ENCODE measurements at places on chromosomes 4 and X. TPM values are rescaled to one million over a fixed set of nuclear protein-coding genes. Genes with fewer than 3 reads are reported as not detected.

DNA sequence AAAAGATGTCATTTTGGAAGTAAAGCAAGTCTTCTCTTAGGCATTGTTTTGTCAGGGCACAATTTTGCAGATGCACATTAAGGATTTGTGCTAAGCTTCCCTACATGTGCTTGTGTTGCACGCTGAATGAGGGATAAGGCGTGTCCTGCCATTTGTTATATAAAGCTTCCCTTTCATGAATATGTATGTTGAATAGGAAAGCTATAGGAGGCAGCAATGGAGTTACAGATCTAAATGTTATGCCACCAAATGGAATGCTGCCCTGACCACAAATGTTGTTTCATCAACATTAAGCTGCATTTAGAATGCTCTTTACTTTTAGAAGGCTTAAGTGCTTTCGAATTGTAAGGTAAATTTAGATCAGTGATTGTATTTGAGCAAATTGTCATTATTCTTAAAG lies 20.9 kb downstream of the SGMS2 start:
- no peak for DNase-seq
- no peaks in the 10 kb centered on the region for H3K27me3 ChIP-seq
- H3K36me3 ChIP-seq = no peaks in the 10 kb centered on the region
- no peak overlapping the region for H3K27ac ChIP-seq
- H3K4me3 ChIP-seq = no peak overlapping the region

GRCh38 chrX:7987160-7988012 lies 60.2 kb upstream of the PNPLA4 start:
- H3K4me1 ChIP-seq = peaks cover 16% of the 10 kb centered on the region
- no peak overlapping the region for H3K4me3 ChIP-seq
- H3K36me3 ChIP-seq = no peaks in the 10 kb centered on the region
- no peak overlapping the region for H3K27ac ChIP-seq
- H3K27me3 ChIP-seq = no peaks in the 10 kb centered on the region

- H3K4me1 ChIP-seq = peaks cover 46% of the 10 kb centered on the region
- no peak for DNase-seq
- no peaks in the 10 kb centered on the region for H3K27me3 ChIP-seq
- H3K36me3 ChIP-seq = no peaks in the 10 kb centered on the region
- H3K4me3 ChIP-seq = no peak overlapping the region
Observed at GRCh38 chr4:80136270-80136669, 61.0 kb upstream of the PRDM8 start.

GRCh38 chr4:102469806-102470205 lies 31.4 kb upstream of the NFKB1 start:
- H3K4me3 ChIP-seq = no peak overlapping the region
- no peaks in the 10 kb centered on the region for H3K36me3 ChIP-seq
- H3K4me1 ChIP-seq = no peaks in the 10 kb centered on the region
- no peak overlapping the region for H3K27ac ChIP-seq
- no peaks in the 10 kb centered on the region for H3K27me3 ChIP-seq
- DNase-seq = no peak

- DNase-seq = no peak
- no peak overlapping the region for H3K4me3 ChIP-seq
- no peak overlapping the region for H3K27ac ChIP-seq
- peaks cover 7% of the 10 kb centered on the region for H3K36me3 ChIP-seq
- H3K27me3 ChIP-seq = no peaks in the 10 kb centered on the region
Observed at GRCh38 chr4:119543779-119544178, 84.8 kb downstream of the PDE5A start.

GRCh38 chr4:75637176-75637575 lies 6.8 kb upstream of the CDKL2 start:
- no peak overlapping the region for H3K27ac ChIP-seq
- peaks cover 4% of the 10 kb centered on the region for H3K36me3 ChIP-seq
- H3K4me1 ChIP-seq = no peaks in the 10 kb centered on the region
- DNase-seq = no peak
- H3K4me3 ChIP-seq = no peak overlapping the region

DNA sequence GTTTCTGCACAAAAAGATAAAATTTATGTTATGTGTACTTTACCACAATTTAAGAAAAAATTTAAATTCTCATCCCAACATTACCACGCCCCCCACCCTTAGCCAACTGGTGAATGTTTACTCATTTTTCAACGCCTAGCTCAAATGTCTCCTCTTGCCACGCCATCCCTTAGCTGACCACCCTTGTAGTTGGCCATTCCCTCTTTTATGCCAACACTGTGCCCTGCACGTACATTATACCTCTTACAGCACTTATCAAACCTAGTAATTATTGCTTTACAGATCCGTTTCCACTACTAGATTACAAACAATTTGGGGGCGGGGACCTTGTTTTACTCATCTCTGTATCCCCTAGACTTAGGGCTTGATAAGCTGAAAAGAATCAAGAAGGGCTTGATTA lies 644 bp downstream of the ERCC6L start:
- DNase-seq = no peak
- H3K27ac ChIP-seq = no peak overlapping the region
- H3K36me3 ChIP-seq = no peaks in the 10 kb centered on the region
- no peaks in the 10 kb centered on the region for H3K27me3 ChIP-seq

- H3K27me3 ChIP-seq = no peaks in the 10 kb centered on the region
- H3K36me3 ChIP-seq = no peaks in the 10 kb centered on the region
- no peak for DNase-seq
- no peak overlapping the region for H3K27ac ChIP-seq
- H3K4me3 ChIP-seq = no peak overlapping the region
Observed at GRCh38 chrX:51155157-51155556, 177.5 kb upstream of the NUDT10 start.

Gene SCML2
- 14.5 TPM for polyA plus RNA-seq

Gene NLRP2B
- 0.24 TPM for polyA plus RNA-seq

Gene TCEANC
- 3.5 TPM for polyA plus RNA-seq

Gene F11
- polyA plus RNA-seq = not detected

Gene GAGE13
- polyA plus RNA-seq = 0.38 TPM
